ENCODE measurements at places on chromosomes 12 and 14.

DNA sequence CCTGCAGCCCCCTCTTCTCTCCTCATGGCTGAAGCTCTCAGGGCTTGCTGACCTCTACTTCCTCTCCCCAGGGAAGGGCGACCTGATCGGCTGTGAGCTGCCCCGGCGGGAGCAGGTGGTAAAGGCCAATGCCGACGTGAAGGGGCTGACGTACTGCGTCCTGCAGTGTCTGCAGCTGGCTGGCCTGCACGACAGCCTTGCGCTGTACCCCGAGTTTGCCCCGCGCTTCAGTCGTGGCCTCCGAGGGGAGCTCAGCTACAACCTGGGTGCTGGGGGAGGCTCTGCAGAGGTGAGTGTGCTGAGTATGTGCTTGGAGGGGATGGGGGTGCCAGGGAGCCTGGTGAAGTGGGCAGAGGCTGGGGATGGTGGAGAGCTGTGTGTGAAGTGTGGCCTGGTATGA lies 13.7 kb downstream of the MCRS1 start:
- no peak for DNase-seq

DNA sequence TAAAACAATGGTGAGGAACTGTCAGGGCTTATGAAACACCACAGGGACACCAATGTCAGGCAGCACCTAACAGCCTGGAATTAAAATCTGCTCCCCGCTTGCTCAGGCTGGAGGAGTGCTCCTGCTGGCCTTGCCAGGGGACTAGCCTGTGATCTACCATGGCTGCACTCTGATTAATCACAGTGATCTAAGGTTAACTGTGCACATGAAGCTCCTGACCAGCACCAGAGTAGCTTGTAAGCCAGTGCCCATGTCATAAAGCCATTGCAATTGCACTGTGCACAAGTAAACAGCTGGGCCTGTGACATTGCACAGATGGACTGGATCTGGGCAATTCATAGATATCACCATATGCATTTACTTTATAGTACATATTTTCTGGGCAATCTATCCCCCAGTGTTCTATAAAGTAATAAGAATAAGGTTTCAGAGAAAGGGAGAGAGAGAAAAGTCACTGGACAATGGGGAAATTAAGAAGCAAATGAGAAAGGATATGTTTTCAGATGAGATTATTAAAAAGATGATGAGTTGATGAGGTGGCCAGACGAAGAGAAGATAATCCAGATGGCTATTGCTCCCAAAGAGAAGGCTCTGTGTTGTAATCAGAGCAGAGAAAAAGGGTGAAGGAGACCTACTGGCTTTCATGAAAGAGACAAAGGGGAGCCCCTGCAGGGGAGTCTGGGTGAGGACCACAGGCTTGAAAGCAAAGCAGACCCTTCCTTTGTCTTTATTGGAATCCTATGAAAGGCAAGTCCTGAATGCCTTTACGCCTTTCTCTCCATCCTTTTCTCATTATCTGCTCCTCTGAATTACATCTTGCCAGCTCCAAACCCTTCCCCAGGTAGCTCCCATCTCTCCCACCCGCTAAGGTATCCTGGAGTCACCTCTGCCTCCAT lies 145.8 kb downstream of the SLC38A6 start:
- DNase-seq, result no peak

DNA sequence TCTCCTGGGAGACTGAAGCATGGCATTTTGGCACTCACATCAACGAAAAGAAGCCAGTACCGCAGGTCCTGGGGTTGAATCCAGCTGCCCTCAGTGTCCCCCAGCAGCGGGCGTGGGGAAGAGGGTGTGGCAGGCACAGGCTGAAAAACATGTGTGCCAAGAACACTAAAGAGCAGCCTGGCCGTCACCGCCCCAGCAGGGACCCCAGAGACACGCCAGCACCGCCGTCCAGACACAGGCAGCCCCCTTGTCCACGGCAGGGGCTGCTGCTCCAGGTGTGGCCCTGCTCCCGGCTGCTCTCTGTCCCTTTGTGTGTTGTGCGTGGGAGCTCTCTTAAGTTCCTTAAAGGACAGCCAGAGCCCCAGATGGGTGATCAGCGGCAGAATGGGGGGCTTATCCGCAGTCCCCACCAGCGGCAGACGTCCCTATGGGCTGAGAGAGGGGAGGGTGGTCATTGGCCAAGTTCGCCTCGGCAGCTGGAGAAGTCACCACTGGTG lies 556 bp downstream of the PHETA1 start:
- DNase-seq, result no peak

DNA sequence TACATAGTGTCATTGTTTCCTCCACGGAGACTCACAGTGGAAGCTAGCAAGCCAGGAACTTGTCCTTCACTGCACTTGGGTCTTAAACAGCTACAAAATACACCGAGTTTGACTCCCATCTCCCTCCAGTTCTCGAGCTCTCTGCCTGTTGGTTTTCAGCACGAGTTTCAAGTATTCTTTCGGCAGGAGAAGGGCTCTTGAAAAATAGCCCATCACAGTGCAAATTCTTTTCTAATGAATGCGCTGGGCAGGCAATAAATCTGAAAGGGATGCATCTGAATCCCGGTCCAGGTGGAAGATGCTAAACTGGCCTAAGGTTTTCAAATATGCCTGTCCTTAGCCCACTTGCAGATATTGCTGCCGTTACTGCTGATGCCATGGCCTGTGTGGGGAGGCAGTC lies 173.9 kb downstream of the CACNA1C start:
- DNase-seq, result no peak

DNA sequence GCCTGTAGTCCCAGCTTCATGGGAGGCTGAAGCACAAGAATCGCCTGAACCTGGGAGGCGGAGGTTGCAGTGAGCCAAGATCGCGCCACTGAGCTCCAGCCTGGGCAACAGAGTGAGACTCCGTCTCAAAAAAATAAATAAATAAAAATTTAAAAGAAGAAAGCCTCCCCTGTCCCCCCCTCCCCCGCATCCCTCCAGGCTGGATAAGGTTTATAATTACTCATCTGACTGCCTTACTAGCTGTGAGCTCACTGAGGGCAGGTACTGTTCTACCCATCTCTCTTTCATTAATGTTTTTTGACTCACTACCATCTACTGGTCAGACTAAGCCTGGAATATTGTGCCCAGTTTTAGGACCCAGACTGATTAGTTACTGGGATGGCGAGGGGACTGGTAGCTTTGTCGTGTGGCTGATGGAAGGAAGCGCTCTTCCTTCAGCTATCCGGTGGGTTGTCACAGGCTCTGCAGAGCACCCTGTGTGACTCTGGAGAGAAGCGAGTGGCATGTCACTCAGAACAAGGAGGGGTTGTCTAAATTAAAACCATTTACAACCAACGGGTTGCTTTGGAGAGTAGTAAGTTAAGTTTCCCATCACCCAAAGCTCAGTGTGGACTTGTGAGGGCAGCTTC lies 16.9 kb downstream of the EVL start:
- DNase-seq, result no peak

GRCh38 chr12:109997393-109997792 lies 1.2 kb upstream of the GIT2 start:
- no peak for DNase-seq

DNA sequence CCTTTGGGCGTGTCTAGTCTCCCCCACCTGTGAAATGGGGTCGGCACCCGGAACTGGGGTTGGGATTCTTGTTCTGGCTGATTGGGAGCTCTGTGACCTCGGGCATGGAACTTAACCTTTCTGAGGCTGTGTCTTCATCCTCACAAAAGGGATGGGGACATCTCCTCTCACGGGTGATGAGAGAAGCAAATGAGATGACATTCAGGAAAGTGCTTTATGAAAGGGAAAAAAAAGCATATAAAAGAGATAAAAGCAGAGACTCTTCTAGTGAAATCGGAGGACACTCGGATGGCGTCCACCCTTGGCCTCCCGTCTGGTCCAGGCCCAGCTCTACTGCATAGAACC lies 98.9 kb downstream of the LRRC74A start:
- no peak for DNase-seq

DNA sequence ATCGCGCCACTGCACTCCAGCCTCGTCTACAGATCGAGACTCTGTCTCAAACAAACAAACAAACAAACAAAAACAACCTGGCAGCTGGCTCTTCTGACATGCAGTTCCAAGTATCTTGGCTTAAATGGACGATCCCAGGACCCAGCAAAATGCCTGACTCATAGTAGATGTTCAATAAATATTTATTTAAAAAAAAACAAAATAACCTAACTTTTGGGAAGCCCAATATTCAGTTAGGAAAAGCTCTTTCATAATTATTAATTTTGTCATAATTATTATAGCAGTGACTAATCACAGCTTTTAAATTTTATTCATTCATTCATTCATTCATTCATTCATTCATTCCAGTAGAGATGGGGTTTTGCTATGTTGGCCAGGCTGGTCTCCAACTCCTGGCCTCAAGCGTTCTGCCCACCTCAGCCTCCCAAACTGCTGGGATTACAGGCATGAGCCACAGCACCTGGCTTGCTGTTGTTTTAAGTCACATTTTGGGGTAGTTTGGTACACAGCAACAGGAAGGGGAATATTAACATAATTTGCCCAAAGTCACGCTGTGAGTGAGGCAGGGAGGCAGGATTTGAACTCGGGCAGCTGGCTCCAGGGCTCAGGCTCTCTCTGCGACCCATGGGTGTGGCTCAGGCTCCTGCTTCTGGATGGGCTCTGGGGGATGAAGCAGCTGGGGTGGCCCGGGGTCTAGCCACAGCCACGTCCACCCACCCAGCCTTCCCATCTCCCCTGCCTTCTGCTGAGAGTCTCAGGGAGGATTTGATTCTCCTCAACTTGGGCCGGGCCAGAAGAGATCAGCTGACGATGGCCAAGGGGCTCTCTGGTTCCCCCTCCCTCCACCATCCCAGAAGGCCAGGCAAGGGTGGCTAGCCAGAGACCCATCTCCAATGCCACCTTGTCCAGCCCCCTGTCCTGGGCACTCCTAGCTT lies 2.4 kb downstream of the SDS start:
- no peak for DNase-seq

GRCh38 chr12:81010641-81011040 lies 67.2 kb upstream of the ACSS3 start:
- DNase-seq, result no peak

DNA sequence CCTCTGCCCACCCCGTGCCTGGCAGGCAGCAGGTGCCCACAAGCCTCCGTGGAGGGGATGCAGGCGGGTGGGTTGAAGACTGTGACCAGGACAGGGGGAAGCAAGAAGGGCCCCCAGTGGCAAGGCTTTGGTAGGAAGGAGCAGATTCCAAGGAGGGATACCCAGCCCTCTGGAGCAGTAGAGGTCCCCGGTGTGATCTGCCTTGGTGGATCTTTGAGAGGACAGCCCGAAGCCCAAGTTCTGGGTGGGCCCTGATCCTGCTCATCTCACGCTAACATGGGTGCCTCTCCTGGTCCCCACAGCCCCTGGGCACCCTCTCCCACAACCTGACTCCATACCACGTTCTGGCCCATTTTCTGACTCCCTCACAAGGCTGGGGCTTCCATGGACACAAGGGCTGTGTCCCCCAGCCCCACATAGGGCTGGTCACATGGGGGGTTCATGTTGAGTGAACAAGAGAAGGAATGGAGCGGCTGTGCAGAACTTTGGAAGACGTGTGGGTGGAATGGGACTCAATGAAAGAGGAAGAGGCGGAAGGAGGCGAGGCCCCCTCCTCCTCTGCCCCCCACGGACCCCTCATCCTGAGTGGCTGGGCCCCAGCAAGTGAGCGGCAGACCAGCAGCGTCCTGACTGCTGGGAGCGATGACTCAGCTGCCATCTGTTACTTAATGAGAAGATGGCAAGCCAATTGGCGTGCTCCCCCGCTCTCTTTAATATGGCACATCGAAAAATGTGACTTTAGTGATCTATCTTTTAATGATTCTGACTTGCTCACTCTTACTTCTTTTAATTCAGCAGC lies 77.0 kb upstream of the BCL11B start:
- no peak for DNase-seq

- DNase-seq, result no peak
Measured at GRCh38 chr12:28750946-28751685, 398.0 kb upstream of the FAR2 start.

DNA sequence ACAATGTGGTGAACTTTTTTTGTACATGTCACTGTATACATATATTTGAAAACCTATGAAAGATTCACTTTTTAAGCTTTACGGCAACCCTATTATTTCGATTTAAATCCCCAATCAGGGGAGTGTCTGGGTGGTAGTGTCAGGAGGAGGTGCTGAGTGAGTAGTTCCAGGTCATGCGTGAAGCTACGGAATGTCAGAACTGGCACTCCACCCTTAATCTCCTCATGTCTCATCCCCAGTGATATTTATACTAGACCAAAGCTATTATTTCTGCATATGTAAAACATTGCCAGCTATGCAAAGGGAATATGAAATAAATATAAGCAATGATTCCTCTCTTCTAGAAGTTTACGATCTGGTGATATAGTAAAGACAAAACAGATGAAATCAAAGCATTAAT lies 12.3 kb downstream of the NR1H4 start:
- DNase-seq, result no peak

- no peak for DNase-seq
Measured at GRCh38 chr12:93634416-93634815, 42.8 kb upstream of the CRADD start.

- DNase-seq, result no peak
Measured at GRCh38 chr12:109872-110271, 43.3 kb downstream of the IQSEC3 start.

DNA sequence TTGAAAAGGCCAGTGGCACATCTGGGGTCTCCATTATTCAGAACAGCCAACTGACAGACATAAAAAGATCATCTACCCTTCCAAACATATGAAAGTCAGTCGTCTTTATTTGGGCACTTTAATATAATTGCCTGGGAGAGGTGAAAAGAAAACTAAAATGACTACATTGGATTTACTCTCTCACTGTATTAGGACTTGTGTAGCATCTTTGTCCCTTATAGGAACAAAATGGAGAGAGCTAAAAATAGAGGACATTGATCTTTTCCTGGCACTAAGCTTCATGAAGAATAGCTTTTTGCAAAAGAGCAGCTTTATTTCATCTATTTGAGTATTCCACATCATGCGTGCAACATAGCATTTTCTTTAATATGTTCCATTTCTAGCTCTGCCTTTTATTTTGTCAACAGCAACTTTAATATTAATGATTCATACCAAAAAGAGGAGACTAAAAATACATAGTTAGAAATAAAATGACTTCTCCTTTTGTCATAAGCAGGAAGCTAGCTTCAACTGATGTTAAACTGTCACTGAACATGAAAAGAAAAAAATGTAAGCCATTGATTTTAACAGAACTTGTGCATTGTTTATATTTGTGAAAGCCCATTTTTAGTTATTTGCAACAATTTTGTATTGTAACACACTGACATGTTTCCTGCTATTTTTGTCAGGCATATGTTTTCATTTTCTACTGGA lies 254.6 kb downstream of the SEC23A start:
- DNase-seq, result no peak

GRCh38 chr12:89783359-89784060 lies 74.9 kb upstream of the ATP2B1 start:
- no peak for DNase-seq

GRCh38 chr12:64042911-64043310 lies 179.2 kb downstream of the KICS2 start:
- no peak for DNase-seq

All from effector memory CD4-positive, alpha-beta T cell (primary cell).